ENCODE measurements at places on chromosomes 6 and 20. TPM values are rescaled to one million over a fixed set of nuclear protein-coding genes. Genes with fewer than 3 reads are reported as not detected.

GRCh38 chr6:108650325-108650724 lies 89.6 kb downstream of the FOXO3 start:
- H3K36me3 ChIP-seq: peaks cover under 1% of the 10 kb centered on the region
- no peak for DNase-seq
- H3K27ac ChIP-seq: no peak overlapping the region
- peaks cover 19% of the 10 kb centered on the region for H3K4me1 ChIP-seq

DNA sequence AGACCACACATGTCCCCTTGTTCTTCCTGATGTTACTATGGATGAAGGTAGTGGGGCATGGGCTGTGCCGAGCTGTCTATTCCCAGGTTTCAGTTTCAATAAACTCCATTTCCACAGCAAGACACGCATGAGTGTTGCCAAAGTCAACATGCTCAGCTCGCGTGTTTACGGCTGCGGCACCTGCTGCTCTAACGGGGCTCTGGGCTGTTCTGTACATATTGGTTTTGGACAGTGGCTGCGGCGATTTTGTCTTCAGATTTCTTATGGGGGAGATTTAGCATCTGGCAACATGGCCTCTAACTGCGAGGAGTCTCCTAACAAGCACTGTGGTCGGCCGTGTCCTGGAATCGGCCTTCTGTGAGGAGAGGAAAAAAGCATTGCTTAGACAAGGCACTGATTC lies 58.6 kb downstream of the TMEM242 start:
- H3K27ac ChIP-seq: no peak overlapping the region
- no peaks in the 10 kb centered on the region for H3K27me3 ChIP-seq
- DNase-seq: no peak
- H3K4me1 ChIP-seq: no peaks in the 10 kb centered on the region
- no peaks in the 10 kb centered on the region for H3K36me3 ChIP-seq

DNA sequence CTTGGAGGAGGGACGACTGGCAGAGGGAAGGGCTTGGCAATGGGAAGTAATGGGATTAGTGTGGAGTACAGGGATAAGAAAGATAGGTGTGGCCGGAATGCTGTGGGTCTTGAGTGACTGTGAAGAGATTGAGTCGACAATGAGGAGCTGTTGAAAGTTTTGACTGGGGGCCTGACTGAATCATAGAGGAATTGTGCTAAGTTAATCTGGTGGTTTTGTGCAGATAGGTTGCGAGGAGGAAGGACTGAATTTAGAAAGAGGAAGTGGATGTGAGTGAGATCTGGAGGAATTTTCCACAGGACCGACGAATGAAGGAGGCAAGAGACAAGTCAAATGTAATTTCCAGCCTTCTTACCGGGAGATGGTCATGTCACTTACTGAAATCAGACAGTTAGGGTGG lies 143.9 kb upstream of the RALGAPA2 start:
- H3K27me3 ChIP-seq: peaks cover 18% of the 10 kb centered on the region
- H3K4me3 ChIP-seq: no peak overlapping the region
- no peak overlapping the region for H3K27ac ChIP-seq
- no peaks in the 10 kb centered on the region for H3K36me3 ChIP-seq

DNA sequence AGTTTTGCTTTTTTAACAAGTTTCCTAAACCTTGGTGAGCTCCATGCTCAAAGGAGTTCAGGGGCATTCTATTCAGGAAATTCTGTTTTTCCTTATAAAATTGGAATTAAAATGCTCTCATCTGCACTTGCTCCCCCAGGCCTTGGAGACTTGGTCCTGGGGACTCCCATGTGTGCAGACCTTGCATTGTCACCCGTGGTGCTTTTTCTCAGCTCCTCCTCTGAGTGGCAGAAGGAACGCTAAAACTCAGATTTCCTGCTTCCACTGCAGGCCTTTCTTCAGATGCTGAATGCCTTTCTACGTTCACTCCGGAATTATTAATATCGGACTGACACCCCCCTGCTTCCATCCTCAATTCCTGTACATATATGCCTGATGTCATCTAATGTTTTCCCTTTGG lies 248.7 kb upstream of the RREB1 start:
- H3K4me3 ChIP-seq: no peak overlapping the region
- no peaks in the 10 kb centered on the region for H3K36me3 ChIP-seq
- peaks cover 33% of the 10 kb centered on the region for H3K4me1 ChIP-seq
- peaks cover 2% of the 10 kb centered on the region for H3K27me3 ChIP-seq
- H3K27ac ChIP-seq: no peak overlapping the region

DNA sequence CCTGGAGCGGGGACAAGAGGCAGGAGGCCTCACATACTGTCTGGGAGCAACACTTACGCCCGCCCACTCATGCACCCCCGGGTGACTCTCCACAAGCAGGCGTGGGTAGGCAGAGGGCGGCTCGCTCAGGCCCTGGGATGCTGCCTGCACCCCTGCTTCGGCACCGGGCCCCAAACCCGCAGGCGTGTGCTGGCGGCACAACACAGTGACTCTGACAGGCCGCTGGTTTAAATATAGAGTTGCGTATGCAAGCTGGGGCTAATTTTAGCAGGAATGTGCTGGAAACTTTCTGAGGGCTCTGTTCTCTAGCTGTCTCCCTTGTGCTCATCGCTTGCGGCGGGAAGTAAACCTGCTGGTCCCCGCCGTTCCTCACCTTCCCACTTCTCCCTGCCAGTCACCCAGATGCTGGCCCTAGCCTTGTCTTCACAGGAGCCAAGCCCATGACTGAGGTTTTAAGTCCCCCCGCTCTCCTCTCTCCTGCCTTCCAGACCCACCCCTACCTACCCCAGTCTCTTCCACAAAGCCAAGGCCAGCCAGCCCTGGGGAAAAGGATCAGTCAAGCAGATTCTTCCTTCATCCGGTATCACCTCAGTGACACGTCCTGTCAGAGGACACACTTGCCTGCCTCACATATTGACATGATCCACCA lies 94.5 kb upstream of the FOXP4 start:
- no peak overlapping the region for H3K27ac ChIP-seq
- H3K4me3 ChIP-seq: no peak overlapping the region
- H3K27me3 ChIP-seq: no peaks in the 10 kb centered on the region
- no peaks in the 10 kb centered on the region for H3K4me1 ChIP-seq
- H3K36me3 ChIP-seq: no peaks in the 10 kb centered on the region

DNA sequence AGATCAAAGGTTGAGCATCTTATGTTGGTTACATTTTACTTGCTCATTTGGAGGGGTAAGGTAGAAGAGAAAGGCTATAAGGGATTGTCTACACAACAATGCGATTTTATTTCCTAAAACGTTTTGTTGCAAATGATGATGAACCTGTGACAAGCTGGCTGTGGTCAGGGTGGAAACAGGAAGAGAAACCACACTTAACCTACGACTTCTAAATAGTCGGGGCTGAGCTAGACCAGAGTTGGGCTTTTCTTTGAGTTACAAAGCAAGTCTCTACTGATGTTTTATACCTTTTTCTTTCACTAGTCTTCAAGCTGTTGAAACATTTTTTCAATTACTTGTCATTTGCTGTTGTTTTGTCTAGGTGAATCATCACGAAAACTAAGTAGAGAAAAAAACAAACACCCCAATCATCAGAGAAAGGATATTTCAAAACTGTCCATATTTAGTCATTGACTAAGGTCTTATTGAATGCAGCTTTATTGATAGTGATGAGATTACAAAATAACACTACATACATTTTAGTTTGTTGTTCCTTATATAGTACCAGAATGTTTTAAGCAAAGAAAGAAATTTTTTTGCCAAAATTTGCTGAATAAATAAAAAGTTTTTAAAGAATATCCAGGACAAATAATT lies 18.0 kb downstream of the KLHL31 start:
- peak; percentile 62 for DNase-seq
- H3K4me3 ChIP-seq: peak overlapping the region; percentile 45
- H3K4me1 ChIP-seq: peaks cover 31% of the 10 kb centered on the region
- H3K27ac ChIP-seq: peak overlapping the region; percentile 55

GRCh38 chr6:42150254-42150653 lies 7.8 kb upstream of the C6orf132 start:
- H3K27ac ChIP-seq: no peak overlapping the region
- no peak for DNase-seq
- H3K4me1 ChIP-seq: no peaks in the 10 kb centered on the region
- H3K36me3 ChIP-seq: no peaks in the 10 kb centered on the region
- no peak overlapping the region for H3K4me3 ChIP-seq

GRCh38 chr20:61117725-61118124 lies 134.3 kb upstream of the CDH4 start:
- H3K4me1 ChIP-seq: peaks cover 5% of the 10 kb centered on the region
- H3K4me3 ChIP-seq: no peak overlapping the region
- H3K27me3 ChIP-seq: peaks cover 3% of the 10 kb centered on the region
- no peak for DNase-seq

GRCh38 chr20:14214046-14214445 lies 123.4 kb downstream of the FLRT3 start:
- no peak overlapping the region for H3K4me3 ChIP-seq
- no peaks in the 10 kb centered on the region for H3K4me1 ChIP-seq
- no peaks in the 10 kb centered on the region for H3K36me3 ChIP-seq
- no peak for DNase-seq

GRCh38 chr20:38203981-38204357 lies 38.9 kb upstream of the TGM2 start:
- no peak overlapping the region for H3K4me3 ChIP-seq
- H3K27me3 ChIP-seq: peaks cover 6% of the 10 kb centered on the region
- H3K27ac ChIP-seq: no peak overlapping the region

DNA sequence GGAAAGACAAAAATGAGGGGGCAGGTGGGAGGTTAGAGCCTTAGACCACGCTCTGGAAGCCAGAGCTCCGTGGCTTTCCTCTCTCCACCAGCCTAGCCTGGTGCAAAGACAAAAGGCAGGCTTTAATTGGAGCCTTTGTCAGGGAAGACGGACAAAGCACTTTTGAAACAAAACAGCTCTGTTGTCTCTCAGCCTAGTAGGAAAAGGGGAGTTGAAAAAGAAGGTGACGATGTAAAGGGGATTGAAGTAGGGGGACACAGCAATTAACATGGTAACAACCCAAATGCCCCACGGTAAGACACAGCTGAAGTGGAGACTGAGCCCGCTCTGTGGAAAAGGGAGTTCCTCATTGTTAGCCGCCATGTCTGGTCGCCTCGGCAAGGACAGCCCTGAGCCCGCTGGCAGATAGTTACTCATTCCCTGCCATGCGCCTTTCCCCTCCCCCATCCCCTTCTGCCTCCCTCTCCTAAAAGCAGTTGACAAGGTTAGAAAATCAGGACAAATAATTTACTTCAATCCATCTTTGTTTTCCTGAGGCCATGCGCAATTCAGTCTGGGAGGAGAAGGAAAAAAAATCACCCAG lies 93.0 kb downstream of the TCP11 start:
- H3K4me3 ChIP-seq: no peak overlapping the region
- H3K4me1 ChIP-seq: peaks cover 6% of the 10 kb centered on the region
- H3K27me3 ChIP-seq: no peaks in the 10 kb centered on the region
- no peak overlapping the region for H3K27ac ChIP-seq
- H3K36me3 ChIP-seq: no peaks in the 10 kb centered on the region
- DNase-seq: peak; percentile 30

- no peak overlapping the region for H3K4me3 ChIP-seq
- no peak overlapping the region for H3K27ac ChIP-seq
- DNase-seq: no peak
- H3K4me1 ChIP-seq: no peaks in the 10 kb centered on the region
- H3K27me3 ChIP-seq: peaks cover 4% of the 10 kb centered on the region
Measured at GRCh38 chr6:105270511-105270910, 90.7 kb upstream of the POPDC3 start.

DNA sequence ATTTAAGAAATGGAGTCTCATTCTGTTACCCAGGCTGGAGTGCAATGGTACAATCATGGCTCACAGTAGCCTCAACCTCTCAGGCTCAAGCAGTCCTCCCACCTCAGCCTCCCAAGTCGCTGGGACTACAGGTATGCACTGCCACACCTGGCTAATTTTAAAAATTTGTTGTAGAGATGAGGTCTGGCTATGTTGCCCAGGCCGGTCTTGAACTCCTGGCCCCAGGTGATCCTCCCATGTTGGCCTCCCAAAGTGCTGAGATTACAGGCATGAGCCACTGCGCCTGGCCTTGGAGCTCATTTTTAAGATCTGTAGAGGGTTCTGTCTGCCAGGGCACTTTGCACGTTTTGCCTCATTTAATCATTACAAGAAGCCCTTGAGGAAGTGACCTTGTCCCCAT lies 17.5 kb downstream of the ZC3H12D start:
- H3K27ac ChIP-seq: no peak overlapping the region
- H3K4me1 ChIP-seq: peaks cover 61% of the 10 kb centered on the region
- H3K36me3 ChIP-seq: peaks cover 63% of the 10 kb centered on the region
- H3K27me3 ChIP-seq: no peaks in the 10 kb centered on the region
- DNase-seq: no peak

DNA sequence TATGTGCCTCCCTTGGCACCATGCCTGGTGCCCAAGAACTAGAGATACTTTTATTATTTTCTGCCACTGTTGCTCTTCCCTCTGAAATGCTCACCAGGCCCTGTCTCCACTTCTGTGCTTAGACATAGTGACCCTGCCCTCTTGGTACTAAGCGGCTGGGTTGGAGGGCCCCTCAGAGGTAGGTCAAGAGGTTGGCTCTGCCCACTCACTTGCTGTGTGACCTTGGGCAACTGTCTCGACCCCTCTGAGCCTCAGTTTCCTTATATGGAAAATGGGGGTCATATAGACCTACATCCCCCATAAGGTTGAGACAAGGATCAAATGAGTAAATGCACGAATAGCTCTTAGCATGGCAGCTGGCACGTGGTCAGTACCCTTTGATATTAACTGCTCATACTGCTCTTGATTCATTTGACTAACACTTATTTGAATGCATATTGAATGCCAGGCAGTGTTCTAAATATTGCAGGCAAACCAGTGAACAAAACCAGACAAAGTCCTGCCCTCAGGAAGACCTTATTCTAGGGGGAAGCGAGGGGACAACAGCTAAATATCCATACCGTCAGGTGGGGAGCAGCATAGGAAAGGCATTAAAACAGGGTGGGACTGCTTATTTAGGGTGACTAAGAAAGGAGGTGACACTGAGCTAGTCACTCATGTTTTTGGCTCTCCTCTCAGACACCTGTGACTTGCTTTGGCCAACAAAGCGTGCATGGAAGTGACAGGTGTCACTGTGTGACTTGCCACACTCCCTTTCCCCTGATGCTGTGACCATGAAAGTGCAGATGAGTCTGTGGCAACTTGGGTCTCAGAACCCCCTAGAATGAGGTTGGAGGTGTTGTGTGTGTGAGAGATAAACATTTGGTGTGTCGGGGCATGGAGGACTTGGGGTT lies 14.3 kb upstream of the SPO11 start:
- H3K4me1 ChIP-seq: no peaks in the 10 kb centered on the region
- H3K36me3 ChIP-seq: no peaks in the 10 kb centered on the region
- no peak for DNase-seq
- H3K27me3 ChIP-seq: peaks cover 17% of the 10 kb centered on the region

CD24 gene
- not detected for total RNA-seq

TP53TG5 gene
- total RNA-seq: 0.40 TPM

FAM162B gene
- not detected for total RNA-seq

CGA gene
- total RNA-seq: not detected

CFAP61 gene
- total RNA-seq: 0.51 TPM

CTSZ gene
- total RNA-seq: 26.6 TPM

BTN1A1 gene
- total RNA-seq: not detected

VSX1 gene
- total RNA-seq: not detected
